ENCODE measurements at places on chromosomes 7 and 10. TPM values are rescaled to one million over a fixed set of nuclear protein-coding genes. Genes with fewer than 3 reads are reported as not detected.

ANKRD2 gene
- 1.2 TPM for polyA plus RNA-seq

PRR15 gene
- 318 TPM for polyA plus RNA-seq

DRGX gene
- polyA plus RNA-seq: 0.23 TPM

TSPAN12 gene
- 18.0 TPM for polyA plus RNA-seq

ICA1 gene
- 24.9 TPM for polyA plus RNA-seq

IL15RA gene
- polyA plus RNA-seq: 23.7 TPM

GPR85 gene
- 0.46 TPM for polyA plus RNA-seq

ATOH7 gene
- polyA plus RNA-seq: not detected

CUBN gene
- not detected for polyA plus RNA-seq

ZNF117 gene
- 0.69 TPM for polyA plus RNA-seq

SPDYE2B gene
- not detected for polyA plus RNA-seq

ZMIZ1 gene
- 25.4 TPM for polyA plus RNA-seq

IPMK gene
- polyA plus RNA-seq: 5.5 TPM

NAT16 gene
- polyA plus RNA-seq: 0.23 TPM

AKR1D1 gene
- polyA plus RNA-seq: not detected

TBATA gene
- not detected for polyA plus RNA-seq

PILRB gene
- polyA plus RNA-seq: 7.2 TPM

TBRG4 gene
- polyA plus RNA-seq: 31.8 TPM

SH2D4B gene
- polyA plus RNA-seq: not detected

ENO4 gene
- 0.09 TPM for polyA plus RNA-seq

COBL gene
- polyA plus RNA-seq: 27.6 TPM

CAPZA2 gene
- polyA plus RNA-seq: 75.3 TPM

PRTFDC1 gene
- 9.6 TPM for polyA plus RNA-seq

AGMO gene
- 0.42 TPM for polyA plus RNA-seq

MYL10 gene
- polyA plus RNA-seq: not detected

SLC25A13 gene
- polyA plus RNA-seq: 30.5 TPM

CD36 gene
- 30.0 TPM for polyA plus RNA-seq

KCND2 gene
- polyA plus RNA-seq: under 0.01 TPM

CFAP46 gene
- not detected for polyA plus RNA-seq

MSS51 gene
- not detected for polyA plus RNA-seq

GALNT17 gene
- 3.1 TPM for polyA plus RNA-seq

PRSS2 gene
- 1.4 TPM for polyA plus RNA-seq

ASZ1 gene
- polyA plus RNA-seq: not detected

THSD7A gene
- under 0.01 TPM for polyA plus RNA-seq

CUZD1 gene
- not detected for polyA plus RNA-seq

ELMO1 gene
- 2.3 TPM for polyA plus RNA-seq

GIMAP8 gene
- 2.4 TPM for polyA plus RNA-seq

PCDH15 gene
- polyA plus RNA-seq: not detected

BMPER gene
- polyA plus RNA-seq: not detected

NT5C3A gene
- 270 TPM for polyA plus RNA-seq

SPDYE6 gene
- polyA plus RNA-seq: 0.23 TPM

WDR86 gene
- 0.46 TPM for polyA plus RNA-seq

GRK5 gene
- polyA plus RNA-seq: 15.5 TPM

MRC1 gene
- polyA plus RNA-seq: 28.0 TPM

PHKG1 gene
- 0.60 TPM for polyA plus RNA-seq

FAM25A gene
- polyA plus RNA-seq: not detected

ADAP1 gene
- polyA plus RNA-seq: 157 TPM

TMEM72 gene
- 3.9 TPM for polyA plus RNA-seq

RARRES2 gene
- polyA plus RNA-seq: 28.9 TPM

ESYT2 gene
- 11.4 TPM for polyA plus RNA-seq

SSMEM1 gene
- polyA plus RNA-seq: not detected

PNLIPRP2 gene
- not detected for polyA plus RNA-seq

RAMP3 gene
- polyA plus RNA-seq: 26.0 TPM

SAP25 gene
- polyA plus RNA-seq: not detected

MAT1A gene
- polyA plus RNA-seq: 0.31 TPM

STEAP4 gene
- polyA plus RNA-seq: 0.23 TPM

SYT15 gene
- polyA plus RNA-seq: 1.2 TPM

HOXA4 gene
- polyA plus RNA-seq: not detected

Data from sigmoid colon (tissue), 7 donors.